ENCODE measurements at places on chromosomes 5 and 9.

DNA sequence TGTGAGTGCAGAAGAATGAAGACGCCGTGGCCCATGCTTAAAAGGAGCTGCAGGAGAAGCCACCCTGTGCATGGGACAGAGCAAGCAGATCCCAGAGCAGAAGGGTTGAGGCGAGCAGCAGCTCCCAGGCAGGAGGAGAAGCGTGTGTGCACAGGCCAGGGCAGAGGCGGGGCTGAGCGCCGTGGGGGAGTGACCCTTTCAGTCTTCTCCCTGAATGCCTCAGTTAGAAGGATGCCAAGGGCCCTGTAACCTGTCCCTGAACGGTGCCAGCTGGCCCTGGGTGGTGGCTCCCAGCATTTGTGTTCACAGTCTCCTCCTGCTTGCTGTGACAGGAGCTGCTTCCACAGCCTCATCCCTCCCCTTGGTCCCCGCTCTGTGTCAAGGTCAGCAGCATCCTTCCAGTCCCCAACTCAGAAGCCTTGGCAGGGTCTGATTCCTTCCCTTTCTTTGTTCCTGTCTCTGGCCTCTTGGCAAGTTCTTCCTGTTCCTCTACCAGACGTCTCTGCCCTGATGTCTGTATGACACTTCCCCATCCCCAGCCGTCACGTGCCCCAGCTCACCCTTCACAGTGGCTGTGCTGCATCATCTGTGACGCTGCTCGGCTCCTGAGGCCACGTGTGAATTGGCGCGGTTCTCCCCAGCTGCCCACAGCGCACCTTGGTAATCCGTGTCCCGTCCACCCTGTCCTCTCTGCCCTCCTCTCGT, 5.2 kb downstream of the EXOC3 start:
- H3K27ac ChIP-seq, result no peak overlapping the region
- H3K4me3 ChIP-seq, result no peak overlapping the region
- peaks cover 56% of the 10 kb centered on the region for H3K36me3 ChIP-seq
- DNase-seq, result no peak

DNA sequence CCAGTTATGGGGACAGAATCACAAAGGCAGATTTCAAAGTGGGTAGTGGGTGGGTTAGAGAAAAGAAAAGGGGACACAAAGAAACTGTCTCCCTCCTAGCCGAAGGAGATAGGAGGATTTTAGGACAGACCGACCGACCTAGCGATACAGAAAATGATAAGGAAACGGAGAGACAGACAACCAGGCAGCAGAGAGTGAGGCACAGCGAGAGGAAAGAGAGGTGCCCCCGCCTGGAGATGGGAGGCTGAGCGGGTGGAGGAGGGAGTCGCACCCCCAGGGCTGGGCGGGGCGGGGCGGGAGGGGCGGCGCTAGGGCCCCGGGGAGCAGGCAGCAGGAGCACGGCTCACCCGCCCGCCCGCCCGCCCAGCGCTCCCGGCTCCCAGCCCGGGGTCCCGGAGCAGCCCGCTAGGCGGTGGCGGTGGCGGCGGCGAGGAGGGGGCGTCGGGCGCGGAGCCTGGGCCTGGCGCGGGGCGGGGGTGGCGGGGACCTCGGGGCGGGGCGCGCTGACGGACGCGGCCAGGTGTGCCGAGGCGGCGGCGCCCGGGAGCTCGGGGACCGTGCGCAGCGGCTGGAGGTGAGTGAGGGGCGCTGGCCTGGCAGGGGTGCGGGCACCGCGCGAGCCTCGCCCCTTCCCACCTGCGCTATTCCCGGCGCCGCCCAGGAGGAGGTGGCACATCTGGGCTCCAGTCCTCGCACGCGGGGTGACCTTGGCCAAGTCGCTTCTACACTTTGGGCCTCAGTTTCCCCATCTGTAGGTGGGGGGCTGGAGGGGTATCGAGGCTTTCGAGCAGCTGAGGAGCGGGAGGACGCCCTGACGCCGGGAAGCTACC, 15.9 kb upstream of the SYNPO start:
- no peaks in the 10 kb centered on the region for H3K36me3 ChIP-seq
- peaks cover 14% of the 10 kb centered on the region for H3K4me1 ChIP-seq
- peak overlapping the region; percentile 43 for H3K4me3 ChIP-seq
- H3K27me3 ChIP-seq, result peaks cover 10% of the 10 kb centered on the region
- H3K27ac ChIP-seq, result no peak overlapping the region

DNA sequence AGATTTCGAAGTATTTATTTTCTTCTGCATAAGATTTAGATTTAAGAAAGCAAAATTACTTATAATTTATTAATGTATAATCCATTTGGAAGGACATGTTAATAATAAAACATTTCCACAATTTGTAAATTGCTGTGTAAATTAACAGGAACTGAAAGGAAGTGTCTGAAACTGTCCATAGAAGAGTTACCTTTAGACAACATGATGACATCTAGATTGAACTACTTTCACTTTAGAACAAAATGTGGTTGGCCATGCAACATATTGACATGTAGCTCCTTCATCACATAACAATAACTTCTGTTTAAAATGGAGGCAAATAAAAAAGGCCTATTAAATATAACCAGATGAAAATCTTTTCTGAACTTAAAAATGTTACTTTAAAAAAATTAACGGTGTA, 1849.5 kb upstream of the ACO1 start:
- H3K27ac ChIP-seq, result no peak overlapping the region
- H3K4me1 ChIP-seq, result no peaks in the 10 kb centered on the region
- H3K36me3 ChIP-seq, result no peaks in the 10 kb centered on the region
- no peak overlapping the region for H3K4me3 ChIP-seq
- H3K27me3 ChIP-seq, result no peaks in the 10 kb centered on the region
- no peak for DNase-seq

- H3K4me1 ChIP-seq, result no peaks in the 10 kb centered on the region
- H3K27me3 ChIP-seq, result no peaks in the 10 kb centered on the region
- H3K36me3 ChIP-seq, result no peaks in the 10 kb centered on the region
- DNase-seq, result no peak
- no peak overlapping the region for H3K4me3 ChIP-seq
Observed at GRCh38 chr5:52453176-52453575, 334.5 kb upstream of the ITGA1 start.

GRCh38 chr5:1429066-1429465, 16.2 kb downstream of the SLC6A3 start:
- DNase-seq, result no peak
- H3K4me3 ChIP-seq, result no peak overlapping the region
- no peaks in the 10 kb centered on the region for H3K4me1 ChIP-seq

DNA sequence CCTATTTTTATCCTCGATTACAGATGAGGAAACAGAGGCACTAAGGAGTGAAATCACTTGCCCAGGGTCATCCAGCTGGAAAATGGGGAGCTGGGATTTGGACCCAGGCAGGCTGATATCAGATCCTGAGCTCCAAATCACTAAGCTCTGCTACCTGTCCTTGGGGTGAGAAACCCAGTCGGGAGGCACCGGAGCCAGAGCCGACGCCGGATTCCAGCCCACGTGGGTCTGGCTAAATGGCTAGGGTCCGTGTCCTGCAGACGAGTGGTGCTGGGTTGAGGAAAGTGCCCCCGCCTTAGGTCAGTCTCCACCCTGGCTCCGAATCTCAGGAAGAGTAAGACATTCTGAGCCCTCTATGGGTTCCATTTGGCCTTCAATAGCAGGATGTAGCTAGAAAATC, 61.3 kb upstream of the GGTA1 start:
- H3K4me3 ChIP-seq, result no peak overlapping the region
- H3K36me3 ChIP-seq, result no peaks in the 10 kb centered on the region
- peaks cover 27% of the 10 kb centered on the region for H3K4me1 ChIP-seq
- H3K27ac ChIP-seq, result no peak overlapping the region

- no peak for DNase-seq
- H3K4me3 ChIP-seq, result no peak overlapping the region
- peaks cover 18% of the 10 kb centered on the region for H3K36me3 ChIP-seq
- no peaks in the 10 kb centered on the region for H3K27me3 ChIP-seq
- no peaks in the 10 kb centered on the region for H3K4me1 ChIP-seq
Observed at GRCh38 chr5:64811050-64811640, 42.4 kb downstream of the CWC27 start.

GRCh38 chr5:5585751-5586341, 163.4 kb downstream of the ICE1 start:
- H3K27me3 ChIP-seq, result no peaks in the 10 kb centered on the region
- no peak overlapping the region for H3K4me3 ChIP-seq
- no peak for DNase-seq
- H3K27ac ChIP-seq, result no peak overlapping the region

- H3K36me3 ChIP-seq, result no peaks in the 10 kb centered on the region
- H3K27me3 ChIP-seq, result no peaks in the 10 kb centered on the region
- no peak overlapping the region for H3K27ac ChIP-seq
- H3K4me1 ChIP-seq, result peaks cover 17% of the 10 kb centered on the region
Observed at GRCh38 chr5:95617057-95617456, 2.8 kb upstream of the GPR150 start.

DNA sequence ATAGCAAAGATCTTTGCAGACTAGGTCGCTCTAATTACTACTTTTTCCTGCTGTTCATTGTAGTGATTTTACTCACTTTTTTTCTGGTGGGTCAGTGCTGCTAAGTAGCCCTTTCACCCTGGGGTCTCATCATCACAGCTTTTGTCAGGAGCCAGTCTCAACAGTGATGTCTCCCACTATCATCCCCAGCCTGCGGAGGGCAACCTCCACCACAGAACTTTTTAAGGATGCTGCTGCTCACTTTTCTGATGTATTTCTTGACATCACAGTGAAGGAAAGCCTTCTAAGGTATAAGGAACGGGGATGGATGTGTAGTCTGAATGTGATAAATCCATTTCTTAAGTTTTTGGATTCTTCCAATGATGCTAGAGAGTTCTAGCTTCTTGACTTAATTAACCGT, 242.5 kb upstream of the RIOK2 start:
- no peak overlapping the region for H3K27ac ChIP-seq
- H3K36me3 ChIP-seq, result no peaks in the 10 kb centered on the region
- no peaks in the 10 kb centered on the region for H3K27me3 ChIP-seq

DNA sequence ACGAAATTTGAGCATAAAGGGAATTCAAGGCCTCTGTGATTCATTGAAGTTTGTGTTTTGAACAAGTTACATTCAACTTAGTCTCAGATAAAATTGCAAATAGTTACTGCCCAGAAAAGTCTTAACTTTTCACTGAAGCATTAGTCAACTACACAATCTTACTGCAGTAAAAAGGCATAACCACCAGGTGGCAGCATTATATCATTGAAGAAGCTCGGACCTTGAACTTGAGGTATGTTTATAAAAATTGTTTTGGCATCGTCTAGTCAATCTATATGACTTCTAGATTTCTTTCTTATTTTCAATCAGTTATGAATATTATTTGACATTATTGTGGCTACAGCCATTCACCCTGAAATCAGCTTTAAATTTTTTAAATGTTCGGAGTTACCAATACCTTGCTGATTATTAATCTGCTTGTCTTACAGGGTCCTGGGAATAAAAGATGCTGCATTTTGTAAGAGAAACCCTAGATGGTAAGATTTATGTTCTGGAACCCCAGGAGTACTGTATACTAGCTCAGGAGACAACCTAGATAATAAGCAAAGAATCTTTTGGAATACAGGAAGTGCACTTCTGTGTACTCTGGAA, 83.9 kb upstream of the GRAMD2B start:
- H3K36me3 ChIP-seq, result no peaks in the 10 kb centered on the region
- H3K27ac ChIP-seq, result no peak overlapping the region
- no peaks in the 10 kb centered on the region for H3K27me3 ChIP-seq
- no peak overlapping the region for H3K4me3 ChIP-seq
- no peak for DNase-seq

GRCh38 chr9:128053560-128053959, 13.6 kb downstream of the NAIF1 start:
- H3K27me3 ChIP-seq, result no peaks in the 10 kb centered on the region
- no peak for DNase-seq
- H3K27ac ChIP-seq, result no peak overlapping the region
- H3K4me3 ChIP-seq, result no peak overlapping the region
- peaks cover 6% of the 10 kb centered on the region for H3K4me1 ChIP-seq

GRCh38 chr5:27130587-27130986, 92.2 kb upstream of the CDH9 start:
- H3K4me3 ChIP-seq, result no peak overlapping the region
- no peaks in the 10 kb centered on the region for H3K36me3 ChIP-seq
- H3K27ac ChIP-seq, result no peak overlapping the region
- no peaks in the 10 kb centered on the region for H3K27me3 ChIP-seq
- no peak for DNase-seq
- no peaks in the 10 kb centered on the region for H3K4me1 ChIP-seq

- DNase-seq, result no peak
- no peaks in the 10 kb centered on the region for H3K36me3 ChIP-seq
- no peak overlapping the region for H3K4me3 ChIP-seq
- no peak overlapping the region for H3K27ac ChIP-seq
Observed at GRCh38 chr5:142678529-142678928, 7.4 kb downstream of the FGF1 start.

- no peak overlapping the region for H3K4me3 ChIP-seq
- no peaks in the 10 kb centered on the region for H3K27me3 ChIP-seq
- no peaks in the 10 kb centered on the region for H3K36me3 ChIP-seq
- DNase-seq, result no peak
Observed at GRCh38 chr5:80216096-80216495, 39.8 kb downstream of the SERINC5 start.

DNA sequence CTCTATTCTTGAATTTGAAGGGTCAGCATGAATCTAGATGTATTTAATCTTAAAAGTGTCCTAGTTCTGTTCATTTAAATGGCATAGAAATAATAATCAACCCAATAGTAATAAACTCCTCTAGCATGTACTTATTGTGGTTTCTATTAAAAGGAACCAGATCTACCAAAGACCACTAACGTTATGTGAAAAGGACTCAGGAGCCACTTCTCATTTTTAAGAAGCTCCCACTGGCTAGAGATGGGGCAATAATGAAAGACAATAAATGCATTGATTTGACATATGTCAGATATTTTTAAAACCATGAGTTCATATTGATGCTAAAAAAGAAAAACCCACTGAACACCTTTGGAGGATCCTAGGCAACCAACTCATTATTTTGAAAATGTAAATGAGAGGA, 191.9 kb downstream of the ATP10B start:
- no peaks in the 10 kb centered on the region for H3K36me3 ChIP-seq
- H3K4me3 ChIP-seq, result no peak overlapping the region
- H3K4me1 ChIP-seq, result no peaks in the 10 kb centered on the region
- no peaks in the 10 kb centered on the region for H3K27me3 ChIP-seq
- no peak overlapping the region for H3K27ac ChIP-seq
- no peak for DNase-seq

GRCh38 chr5:159422361-159422760, 92.1 kb upstream of the IL12B start:
- no peak overlapping the region for H3K27ac ChIP-seq
- H3K4me1 ChIP-seq, result peaks cover 12% of the 10 kb centered on the region
- no peak overlapping the region for H3K4me3 ChIP-seq
- no peaks in the 10 kb centered on the region for H3K36me3 ChIP-seq
- no peaks in the 10 kb centered on the region for H3K27me3 ChIP-seq
- no peak for DNase-seq

DNA sequence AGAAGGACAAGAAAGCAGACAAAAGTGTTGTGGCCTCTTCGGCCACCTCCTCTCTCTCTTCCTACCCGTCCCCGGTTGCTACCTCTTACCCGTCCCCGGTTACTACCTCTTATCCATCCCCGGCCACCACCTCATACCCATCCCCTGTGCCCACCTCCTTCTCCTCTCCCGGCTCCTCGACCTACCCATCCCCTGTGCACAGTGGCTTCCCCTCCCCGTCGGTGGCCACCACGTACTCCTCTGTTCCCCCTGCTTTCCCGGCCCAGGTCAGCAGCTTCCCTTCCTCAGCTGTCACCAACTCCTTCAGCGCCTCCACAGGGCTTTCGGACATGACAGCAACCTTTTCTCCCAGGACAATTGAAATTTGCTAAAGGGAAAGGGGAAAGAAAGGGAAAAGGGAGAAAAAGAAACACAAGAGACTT, 2.4 kb downstream of the EGR1 start:
- no peak overlapping the region for H3K27ac ChIP-seq
- H3K27me3 ChIP-seq, result no peaks in the 10 kb centered on the region
- peaks cover 31% of the 10 kb centered on the region for H3K4me1 ChIP-seq
- no peak overlapping the region for H3K4me3 ChIP-seq

GRCh38 chr9:86549920-86550319, 195.7 kb upstream of the TUT7 start:
- no peak overlapping the region for H3K4me3 ChIP-seq
- no peaks in the 10 kb centered on the region for H3K4me1 ChIP-seq
- no peaks in the 10 kb centered on the region for H3K36me3 ChIP-seq
- no peaks in the 10 kb centered on the region for H3K27me3 ChIP-seq

All from natural killer cell (primary cell).